Tibial nerve (tissue), 4 donors: ENCODE measurements at places on chromosomes 7 and 10. TPM values are rescaled to one million over a fixed set of nuclear protein-coding genes. Genes with fewer than 3 reads are reported as not detected.

DNA sequence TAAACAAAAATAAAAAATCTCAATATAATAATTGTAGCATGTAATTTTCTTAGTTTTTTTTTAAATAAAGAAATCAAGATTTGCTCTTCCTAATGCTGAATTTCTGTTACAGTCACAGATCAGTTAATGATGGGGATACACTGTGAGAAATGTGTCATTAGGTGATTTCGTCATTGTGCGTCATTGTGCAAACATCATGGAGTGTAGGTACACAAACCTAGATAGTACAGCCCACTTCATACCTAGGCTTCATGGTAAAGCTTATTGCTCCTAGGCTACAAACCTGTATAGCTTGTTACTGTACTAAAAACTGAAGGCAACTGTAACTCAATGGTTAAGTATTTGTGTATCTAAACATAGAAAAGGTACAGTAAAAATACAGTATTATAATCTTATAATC lies 74.4 kb upstream of the LSM8 start:
- no peak for DNase-seq
- H3K27me3 ChIP-seq: no peaks in the 10 kb centered on the region
- peaks cover 3% of the 10 kb centered on the region for H3K4me1 ChIP-seq
- no peak overlapping the region for H3K27ac ChIP-seq
- no peak overlapping the region for H3K4me3 ChIP-seq

- H3K27ac ChIP-seq: no peak overlapping the region
- no peak for DNase-seq
- peaks cover under 1% of the 10 kb centered on the region for H3K36me3 ChIP-seq
- H3K4me1 ChIP-seq: no peaks in the 10 kb centered on the region
These were observed 222.9 kb upstream of the SH2B2 start for GRCh38 chr7:102063690-102064180.

Gene PSD
- 0.42 TPM for total RNA-seq

Gene PHKG1
- 4.2 TPM for total RNA-seq

Gene SAMD9
- 5.9 TPM for total RNA-seq

- H3K27ac ChIP-seq: no peak overlapping the region
- H3K27me3 ChIP-seq: no peaks in the 10 kb centered on the region
- no peak overlapping the region for H3K4me3 ChIP-seq
- H3K36me3 ChIP-seq: no peaks in the 10 kb centered on the region
These were observed 820.6 kb upstream of the KCND2 start for GRCh38 chr7:119452401-119452800.

DNA sequence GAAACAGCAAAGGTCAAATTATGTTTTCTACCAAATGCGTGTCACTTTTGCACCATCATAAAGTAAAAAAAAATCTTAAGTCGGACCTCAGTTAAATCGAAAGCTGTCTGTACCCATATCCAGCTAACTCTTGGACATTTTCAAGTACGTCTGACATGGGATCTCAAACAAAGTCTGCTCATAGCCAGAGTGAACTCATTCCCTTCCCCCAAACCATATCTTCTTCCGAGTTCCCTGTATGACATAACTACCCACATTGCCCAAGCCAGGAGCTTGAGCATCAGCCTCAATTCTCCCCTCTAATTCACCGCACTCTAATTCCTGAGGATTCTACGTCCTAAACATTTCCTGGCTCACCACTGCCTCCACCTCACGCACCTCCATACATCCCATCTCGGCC lies 44.8 kb upstream of the TARP start:
- no peak overlapping the region for H3K4me3 ChIP-seq
- H3K36me3 ChIP-seq: no peaks in the 10 kb centered on the region
- no peaks in the 10 kb centered on the region for H3K4me1 ChIP-seq
- DNase-seq: no peak
- H3K27me3 ChIP-seq: no peaks in the 10 kb centered on the region

GRCh38 chr7:101538596-101539459 lies 90.3 kb downstream of the MYL10 start:
- H3K36me3 ChIP-seq: no peaks in the 10 kb centered on the region

GRCh38 chr7:32164341-32164996 lies 94.3 kb upstream of the PDE1C start:
- H3K27me3 ChIP-seq: no peaks in the 10 kb centered on the region
- no peak overlapping the region for H3K27ac ChIP-seq

- H3K4me1 ChIP-seq: no peaks in the 10 kb centered on the region
- H3K27ac ChIP-seq: no peak overlapping the region
These were observed 161.7 kb upstream of the PLXDC2 start for GRCh38 chr10:19654576-19654975.

GRCh38 chr10:108850138-108850854 lies 1073.0 kb downstream of the XPNPEP1 start:
- no peak overlapping the region for H3K4me3 ChIP-seq
- H3K36me3 ChIP-seq: no peaks in the 10 kb centered on the region
- no peak overlapping the region for H3K27ac ChIP-seq
- DNase-seq: no peak
- no peaks in the 10 kb centered on the region for H3K27me3 ChIP-seq
- H3K4me1 ChIP-seq: no peaks in the 10 kb centered on the region

DNA sequence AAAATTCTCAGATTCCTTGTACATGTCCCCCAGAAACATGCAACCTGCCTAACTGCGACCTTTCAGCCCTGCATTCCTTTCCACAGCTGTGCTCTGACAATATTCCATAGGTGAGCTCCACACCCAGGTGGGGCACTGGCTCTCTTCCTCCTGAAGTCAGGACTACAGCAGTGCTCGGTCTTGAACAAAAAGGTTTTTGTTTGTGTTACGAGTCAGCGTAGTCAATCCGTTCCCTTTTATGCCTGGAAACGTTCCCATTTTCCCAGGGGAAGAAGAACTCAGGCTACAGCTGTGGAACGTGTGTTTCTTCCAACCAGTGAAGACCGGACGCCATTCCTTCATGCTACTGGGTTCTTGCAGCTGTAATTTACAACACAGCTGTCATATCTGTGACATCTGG lies 52.4 kb upstream of the PFKP start:
- H3K27ac ChIP-seq: no peak overlapping the region
- no peaks in the 10 kb centered on the region for H3K27me3 ChIP-seq
- no peaks in the 10 kb centered on the region for H3K4me1 ChIP-seq
- no peak overlapping the region for H3K4me3 ChIP-seq
- no peaks in the 10 kb centered on the region for H3K36me3 ChIP-seq
